ENCODE measurements at places on chromosomes 12 and 14.

GRCh38 chr14:56487761-56488160 is 91.8 kb upstream of the TMEM260 start:
- no peak for DNase-seq

- DNase-seq: no peak
Observed at GRCh38 chr12:57490126-57490525, 2.3 kb downstream of the MARS1 start.

- DNase-seq: no peak
Observed at GRCh38 chr14:68493152-68493911, 299.5 kb downstream of the ZFP36L1 start.

- DNase-seq: no peak
Observed at GRCh38 chr12:62841846-62842245, 93.1 kb downstream of the PPM1H start.

- DNase-seq: no peak
Observed at GRCh38 chr12:110199339-110200123, 75.4 kb downstream of the IFT81 start.

DNA sequence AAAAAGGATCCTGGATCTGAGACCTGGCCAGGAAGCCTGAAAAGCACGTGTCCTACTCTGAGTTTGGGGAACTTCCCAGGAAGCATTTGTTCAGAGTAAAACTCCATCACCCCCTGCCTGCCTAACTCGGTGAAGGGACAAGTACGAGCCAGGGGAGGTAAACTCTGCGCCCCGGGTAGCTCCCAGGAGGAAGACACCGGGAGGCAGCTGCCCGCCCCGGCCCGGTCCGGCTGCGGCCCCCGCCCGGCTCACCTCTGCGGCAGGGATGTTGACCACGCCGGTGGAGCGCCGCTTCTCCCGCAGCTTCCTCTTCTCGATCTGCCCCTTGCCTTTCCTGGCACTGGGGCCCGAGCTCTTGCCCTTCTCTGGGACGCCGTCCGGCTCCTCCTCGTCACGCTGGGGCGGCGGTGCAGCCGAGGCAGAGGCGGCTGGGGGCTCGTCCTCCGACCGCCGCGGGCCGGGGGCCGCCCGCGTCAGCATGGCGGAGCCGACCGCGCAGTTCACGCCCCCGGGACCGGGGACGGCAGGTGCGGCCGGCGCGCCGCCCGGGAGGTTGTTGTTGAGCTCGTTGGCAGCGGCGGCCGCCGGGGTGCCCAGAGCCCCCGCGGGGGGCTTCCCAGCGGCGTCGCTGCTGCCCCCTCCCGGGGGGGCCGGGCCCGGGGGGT is 1.2 kb downstream of the PAWR start:
- no peak for DNase-seq

DNA sequence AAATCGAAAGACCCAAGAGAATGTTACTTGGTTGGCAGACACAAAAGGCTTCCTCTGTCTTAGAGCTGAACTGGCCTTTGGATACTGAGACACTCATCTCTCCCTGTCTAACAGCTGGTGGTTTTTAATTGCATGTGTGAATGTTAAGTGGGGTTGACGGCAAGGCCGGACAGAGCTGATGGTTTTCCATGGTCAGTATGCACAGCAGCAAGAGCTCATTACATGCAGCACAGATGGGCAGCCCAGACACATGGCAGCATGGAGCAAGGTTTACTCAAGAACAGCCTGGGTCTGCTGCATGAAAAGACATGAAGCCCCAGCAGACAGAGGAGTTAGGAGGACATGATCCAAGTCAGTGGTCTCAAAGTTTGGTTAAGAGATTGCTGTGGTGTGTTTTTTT is 27.8 kb upstream of the CACNA2D4 start:
- DNase-seq: no peak

- DNase-seq: peak; percentile 67
Observed at GRCh38 chr14:68794851-68795596, 2.2 kb upstream of the ZFP36L1 start.

DNA sequence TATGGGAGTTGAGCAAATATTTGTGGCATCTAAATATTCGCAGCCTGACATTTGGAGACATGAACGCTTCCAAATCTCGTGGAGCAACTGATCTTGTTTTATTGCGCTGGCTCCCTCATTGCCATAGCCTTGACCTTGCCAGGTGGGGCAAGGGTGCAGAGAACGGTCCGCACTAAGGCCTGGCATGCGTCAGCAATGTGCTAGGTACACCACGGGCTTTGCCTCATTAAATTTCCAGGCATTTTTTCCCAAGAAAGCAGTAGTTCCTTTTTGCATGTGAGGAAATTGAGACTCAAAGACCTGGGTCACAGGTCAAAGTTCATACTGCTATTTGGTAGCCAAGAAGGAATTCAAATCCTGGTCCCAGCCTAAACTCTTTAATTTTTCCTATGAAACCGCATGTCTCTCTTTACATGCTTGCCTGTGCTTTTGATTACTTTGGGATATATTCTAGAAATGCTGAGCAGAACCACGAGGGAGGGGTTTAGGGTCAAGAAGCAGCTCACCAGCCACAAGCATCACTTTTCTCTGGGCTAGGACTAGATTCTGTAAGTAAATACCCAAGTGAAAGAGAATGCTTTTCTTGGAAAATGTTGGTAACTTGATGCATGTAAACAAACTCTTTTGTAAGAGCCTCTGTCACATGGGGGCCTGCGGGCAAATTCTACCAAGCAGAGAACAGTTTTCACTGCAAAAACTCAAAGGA is 891.6 kb downstream of the VRK1 start:
- DNase-seq: no peak

DNA sequence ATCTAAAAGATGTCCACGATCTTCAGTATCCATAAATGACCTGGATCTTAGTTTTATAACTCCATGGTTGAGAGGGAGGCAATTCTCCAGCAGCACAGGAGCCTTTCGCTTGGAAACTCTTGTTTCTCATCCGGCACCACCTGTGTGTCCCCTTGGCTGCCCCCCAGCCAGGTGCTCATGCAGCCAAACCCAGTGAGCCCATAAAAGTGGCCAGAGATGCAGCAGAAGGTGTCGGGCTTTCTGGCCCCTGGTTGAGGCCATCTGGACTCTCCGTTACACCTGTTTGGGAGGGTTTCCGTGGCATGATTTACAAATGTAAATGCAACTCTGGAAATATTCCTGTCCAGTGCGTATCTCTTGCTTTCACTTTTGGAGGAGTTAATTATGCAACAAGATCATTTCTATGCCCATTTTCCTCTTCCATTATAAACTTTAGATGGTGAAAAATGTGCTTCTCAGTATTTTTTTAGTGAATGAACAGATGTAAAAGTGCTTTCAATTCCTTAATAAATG is 291.1 kb downstream of the DIO2 start:
- no peak for DNase-seq

GRCh38 chr14:104968153-104968527 is 10.0 kb downstream of the AHNAK2 start:
- DNase-seq: no peak

DNA sequence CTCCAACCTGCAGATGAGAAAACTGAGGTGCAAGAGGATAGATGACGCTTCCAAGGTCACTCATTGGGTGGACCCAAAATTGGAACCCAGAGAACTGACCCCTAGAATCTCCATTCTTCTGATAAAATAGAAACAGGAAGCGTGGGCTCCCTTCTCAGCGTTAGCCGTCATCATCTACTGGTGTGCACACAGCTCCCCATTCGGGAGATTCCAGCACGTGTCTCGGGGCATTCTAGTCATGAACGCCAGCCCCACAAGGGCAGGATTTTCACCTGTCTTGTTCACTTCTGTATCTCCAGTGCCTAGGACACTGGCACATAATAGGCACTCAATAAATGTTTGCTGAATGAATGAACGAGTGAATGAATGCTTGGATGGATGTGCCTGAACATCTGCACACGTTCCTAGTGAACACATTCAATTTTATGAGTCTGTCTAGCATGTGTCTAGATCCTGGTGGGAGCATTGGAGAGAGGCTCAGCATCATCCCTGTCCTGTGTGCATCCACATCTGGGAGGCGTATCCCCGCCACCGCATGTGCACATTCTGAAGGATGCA is 30.5 kb downstream of the RASAL1 start:
- DNase-seq: no peak

GRCh38 chr12:115661112-115661511 is 616.4 kb downstream of the MED13L start:
- no peak for DNase-seq

- DNase-seq: no peak
Observed at GRCh38 chr14:100594625-100594951, 7.4 kb upstream of the BEGAIN start.

DNA sequence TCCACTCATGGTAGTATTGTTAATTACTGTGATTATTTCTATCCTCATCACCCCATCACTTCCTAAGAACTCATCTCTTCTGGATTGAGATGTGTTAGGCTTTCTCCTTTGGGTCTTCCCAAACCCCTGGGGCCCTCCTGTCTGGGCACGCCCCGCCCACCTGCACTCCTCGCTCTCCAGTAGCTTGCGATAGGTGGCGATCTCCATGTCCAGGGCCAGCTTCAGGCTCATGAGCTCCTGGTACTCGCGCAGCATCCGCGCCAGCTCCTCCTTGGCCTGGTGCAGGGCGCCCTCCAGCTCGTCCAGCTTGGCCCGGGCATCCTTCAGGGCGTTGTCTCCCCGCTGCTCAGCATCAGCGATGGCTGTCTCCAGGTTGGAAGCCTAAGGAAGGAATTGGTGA is 6.8 kb downstream of the KRT71 start:
- no peak for DNase-seq

GRCh38 chr12:85237327-85237726 is 42.7 kb upstream of the ALX1 start:
- no peak for DNase-seq

DNA sequence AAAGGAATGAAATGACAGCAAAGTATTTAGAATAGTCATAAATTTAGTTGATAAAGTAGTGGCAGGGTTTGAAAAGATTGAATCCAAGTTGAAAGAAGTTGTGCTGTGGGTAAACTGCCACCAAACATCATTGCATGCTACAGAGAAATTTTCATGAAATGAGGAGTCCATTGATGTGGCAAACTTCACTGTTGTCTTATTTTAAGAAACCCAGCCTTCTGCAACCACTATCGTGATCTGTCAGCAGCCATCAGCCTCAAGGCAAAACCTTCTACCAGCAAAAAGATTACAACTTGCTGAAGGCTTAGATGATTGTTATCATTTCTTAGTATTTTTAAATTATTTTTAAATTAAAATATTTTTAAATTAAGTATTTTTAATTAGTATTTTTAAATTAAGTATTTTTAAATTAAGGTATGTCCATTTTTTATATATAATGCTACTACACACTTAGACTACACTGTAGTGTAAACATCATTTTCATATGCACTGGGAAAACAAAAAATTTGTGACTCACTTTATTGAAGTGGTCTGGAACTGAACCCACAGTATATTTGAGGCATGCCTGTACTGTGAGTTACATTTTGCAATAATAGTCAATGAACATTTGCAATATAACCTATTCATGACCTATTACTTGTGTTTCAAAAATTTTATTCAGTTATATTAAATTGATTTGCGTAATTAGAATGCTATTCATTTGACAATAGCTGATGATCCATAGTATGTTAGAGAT is 67.2 kb upstream of the SYT1 start:
- DNase-seq: no peak

DNA sequence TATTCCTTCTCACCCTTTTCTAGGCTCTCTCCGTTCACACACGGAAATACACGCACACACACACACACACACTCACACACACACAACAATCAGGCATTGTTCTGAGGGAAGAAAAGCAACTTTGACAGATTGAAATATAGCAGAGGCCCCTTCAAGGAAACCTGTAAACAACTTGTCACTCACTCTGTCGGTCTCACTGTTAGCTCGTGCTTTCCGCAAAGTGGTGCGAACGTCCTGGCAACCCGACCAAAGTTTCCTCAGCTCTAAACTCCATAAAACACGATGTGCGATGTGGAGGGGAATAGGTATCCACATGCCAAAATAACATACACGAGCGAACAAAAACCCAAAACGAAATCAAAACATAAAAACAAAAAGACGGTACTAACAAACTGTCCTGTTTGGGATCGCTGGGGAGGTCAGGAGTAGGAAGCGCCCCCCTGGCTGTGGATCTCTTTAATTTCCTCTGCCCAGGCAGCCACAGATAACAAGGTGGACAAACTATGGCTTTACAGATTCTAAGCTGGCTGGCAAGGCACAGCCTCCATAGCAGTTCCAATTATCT is 822 bp upstream of the SOX5 start:
- DNase-seq: no peak

- no peak for DNase-seq
Observed at GRCh38 chr12:106170285-106170684, 31.5 kb upstream of the NUAK1 start.

- DNase-seq: no peak
Observed at GRCh38 chr12:118650586-118650960, 274.2 kb downstream of the SUDS3 start.

DNA sequence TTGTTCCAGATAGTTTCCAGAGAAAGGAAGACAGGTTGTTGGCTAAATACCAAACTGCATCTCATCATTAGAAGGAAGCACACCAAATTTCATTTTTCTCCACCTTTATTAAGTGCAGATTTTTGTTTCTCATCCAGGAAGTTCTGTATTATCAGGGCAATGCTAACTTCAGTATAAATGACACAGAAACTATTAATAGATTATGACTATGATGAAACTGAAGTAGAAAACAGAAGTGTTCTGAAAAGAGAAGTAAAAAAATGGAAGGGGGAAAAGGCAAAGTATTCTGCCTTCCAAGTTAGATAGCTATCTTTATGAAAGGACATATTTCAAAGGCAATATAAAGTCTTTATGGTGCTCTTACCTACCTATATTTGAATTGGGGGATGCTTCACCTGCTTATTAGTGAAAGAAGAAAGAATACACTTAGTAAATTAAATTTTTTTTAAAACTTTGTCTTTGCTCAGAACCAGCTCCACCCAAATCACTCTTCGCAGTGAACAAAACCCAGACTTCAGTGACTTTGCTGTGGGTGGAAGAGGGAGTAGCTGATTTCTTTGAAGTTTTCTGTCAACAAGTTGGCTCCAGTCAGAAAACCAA is 223.9 kb downstream of the PTPRO start:
- DNase-seq: no peak

- no peak for DNase-seq
Observed at GRCh38 chr12:109153821-109154441, 37.5 kb downstream of the ACACB start.

DNA sequence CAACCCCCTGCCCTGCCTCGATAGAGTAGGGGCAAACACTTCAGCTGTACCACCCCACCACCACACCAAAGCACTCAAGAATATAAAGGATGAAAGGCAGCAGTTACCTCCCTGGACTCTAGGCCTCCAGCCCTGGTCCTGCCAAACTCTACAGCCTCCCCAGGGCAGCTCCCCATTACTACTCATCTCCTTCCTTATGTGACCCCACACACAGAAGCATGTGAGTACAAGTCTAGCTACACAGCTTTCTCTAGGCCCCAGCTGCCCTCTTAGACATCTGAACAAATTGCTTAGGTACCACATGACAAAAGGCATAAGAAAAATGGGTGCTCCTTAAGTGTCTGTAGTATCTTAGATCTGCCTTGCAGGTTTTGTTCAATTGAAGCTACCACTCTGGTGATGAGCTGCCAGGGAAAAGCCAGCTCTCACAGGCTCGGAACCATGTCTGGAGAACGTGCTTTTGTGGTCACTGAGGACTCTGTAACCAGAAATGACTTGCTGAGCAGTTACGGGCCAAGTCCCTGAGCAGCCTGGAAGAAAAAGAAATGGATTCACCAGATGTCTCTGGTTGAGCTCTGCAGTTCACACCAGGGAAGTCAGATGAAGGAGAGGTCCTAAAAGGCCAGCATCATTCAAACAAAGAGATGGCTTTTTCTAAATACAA is 32.8 kb downstream of the FMNL3 start:
- DNase-seq: no peak

Data from activated T-cell treated with anti-CD3 and anti-CD28 coated beads for 24 hours (primary cell).